ENCODE measurements at places on chromosomes 16 and 17.

DNA sequence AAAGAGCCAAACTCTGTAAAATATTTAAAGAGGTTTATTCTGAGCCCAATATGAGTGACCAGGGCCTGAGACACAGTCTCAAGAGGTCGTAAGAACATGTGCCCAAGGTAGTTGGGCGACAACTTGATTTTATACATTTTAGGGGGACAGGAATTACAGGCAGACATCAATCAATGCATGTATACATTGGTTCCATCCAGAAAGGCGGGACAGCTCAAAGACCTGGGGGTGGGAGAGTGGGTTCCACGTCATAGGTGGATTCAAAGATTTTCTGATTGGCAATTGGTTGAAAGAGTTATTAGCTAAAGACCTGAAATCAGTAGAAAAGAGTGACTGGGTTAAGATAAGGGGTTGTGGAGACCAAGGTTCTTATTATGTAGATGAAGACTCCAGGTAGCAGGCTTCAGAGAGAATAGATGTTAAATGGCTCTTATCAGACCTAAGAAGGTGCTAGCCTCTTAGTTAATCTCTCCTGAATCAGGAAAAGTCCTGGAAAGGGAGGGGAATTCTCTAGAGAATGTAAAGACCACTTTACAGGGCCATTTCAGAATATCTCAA lies 32.4 kb downstream of the HSBP1 start:
- no peak for DNase-seq

GRCh38 chr16:89633064-89633631 lies 19.7 kb downstream of the DPEP1 start:
- peak; percentile 21 for DNase-seq

- DNase-seq, result no peak
Measured at GRCh38 chr16:57472665-57473060, 10.2 kb downstream of the POLR2C start.

GRCh38 chr17:16352303-16352666 lies 984 bp downstream of the CENPV start:
- DNase-seq, result no peak

DNA sequence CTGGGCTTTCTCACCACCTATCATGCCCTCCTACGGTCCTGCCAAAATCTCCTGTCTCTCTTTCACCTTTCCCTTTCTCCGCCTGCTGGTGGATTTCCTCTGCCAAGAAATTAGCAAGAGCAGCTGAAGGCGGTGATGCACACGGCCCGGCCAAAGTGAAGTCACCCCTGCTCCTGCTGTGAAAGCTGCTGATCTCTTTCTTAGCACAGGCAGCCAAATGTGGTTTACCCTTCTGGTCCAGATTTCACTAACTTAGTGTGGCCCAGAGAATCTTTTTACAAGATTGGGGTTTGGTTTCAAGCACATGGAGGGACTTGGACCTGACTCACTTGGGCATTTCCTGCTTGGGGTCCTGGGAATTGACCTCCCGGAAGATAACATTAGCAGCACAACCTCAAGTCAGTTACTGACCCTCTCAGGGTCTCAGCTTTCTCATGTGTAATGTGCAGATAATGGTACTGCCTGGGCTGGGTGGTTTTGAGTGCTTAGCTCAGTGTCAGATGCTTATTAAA lies 155.7 kb downstream of the SOCS1 start:
- DNase-seq, result peak; percentile 23

DNA sequence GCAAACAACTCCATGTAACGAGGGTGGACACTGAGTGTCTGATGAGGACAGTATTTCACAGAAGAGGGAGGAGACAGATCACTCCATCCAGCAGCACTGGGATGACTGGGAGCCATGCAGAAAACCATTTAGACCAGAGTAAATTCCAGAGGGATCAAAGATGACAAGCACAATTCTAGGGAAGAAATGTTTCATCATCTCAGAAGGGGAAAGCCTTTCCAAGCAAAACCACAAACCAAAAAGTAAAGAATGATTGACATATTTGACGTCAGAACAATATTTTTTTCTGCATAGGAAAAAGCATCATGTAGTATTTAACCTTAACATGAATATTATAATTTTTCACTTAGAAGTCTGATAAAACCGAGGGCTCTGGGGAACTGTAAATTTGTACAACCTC lies 4.8 kb downstream of the DNASE1 start:
- DNase-seq, result no peak

- DNase-seq, result no peak
Measured at GRCh38 chr17:44536090-44536953, 21.0 kb upstream of the FZD2 start.

GRCh38 chr17:42167807-42168206 lies 13.0 kb upstream of the RAB5C start:
- no peak for DNase-seq

All from HCT116 (cell line).